Calu3 (cell line): ENCODE measurements at places on chromosomes 4 and X. TPM values are rescaled to one million over a fixed set of nuclear protein-coding genes. Genes with fewer than 3 reads are reported as not detected.

Gene BMX
- not detected in 2 replicates for total RNA-seq

Gene RRAGB
- total RNA-seq, result 16.5 and 19.3 TPM in 2 replicates

Gene STOX2
- 7.1 and 10.0 TPM in 2 replicates for total RNA-seq

Gene SSX4
- not detected in 2 replicates for total RNA-seq

Gene TMPRSS11A
- not detected in 2 replicates for total RNA-seq

Gene XAGE1A
- total RNA-seq, result not detected in 2 replicates

Gene PNMA5
- not detected in 2 replicates for total RNA-seq

Gene MAGEA12
- total RNA-seq, result not detected in 2 replicates

Gene ADGRL3
- total RNA-seq, result 0.51 and 0.66 TPM in 2 replicates

Gene FABP2
- total RNA-seq, result not detected in 2 replicates

Gene MAGED4B
- total RNA-seq, result 8.7 and 13.6 TPM in 2 replicates

Gene DGAT2L6
- not detected in 2 replicates for total RNA-seq

Gene ZNF711
- 6.0 and 8.0 TPM in 2 replicates for total RNA-seq

Gene COX7B2
- total RNA-seq, result not detected in 2 replicates

Gene ZAR1
- total RNA-seq, result not detected in 2 replicates

Gene ARHGEF38
- total RNA-seq, result 16.6 and 22.8 TPM in 2 replicates

Gene CRLF2
- total RNA-seq, result 2.3 and 5.6 TPM in 2 replicates

Gene KIT
- not detected in 2 replicates for total RNA-seq

Gene CWH43
- total RNA-seq, result not detected in 2 replicates

Gene DNAAF6
- not detected in 2 replicates for total RNA-seq

Gene LRIT3
- 0.09 and 0.22 TPM in 2 replicates for total RNA-seq
